ENCODE measurements at places on chromosomes 16 and 17.

- no peak for DNase-seq
These were observed 22.6 kb upstream of the SSTR5 start for GRCh38 chr16:1049976-1050247.

DNA sequence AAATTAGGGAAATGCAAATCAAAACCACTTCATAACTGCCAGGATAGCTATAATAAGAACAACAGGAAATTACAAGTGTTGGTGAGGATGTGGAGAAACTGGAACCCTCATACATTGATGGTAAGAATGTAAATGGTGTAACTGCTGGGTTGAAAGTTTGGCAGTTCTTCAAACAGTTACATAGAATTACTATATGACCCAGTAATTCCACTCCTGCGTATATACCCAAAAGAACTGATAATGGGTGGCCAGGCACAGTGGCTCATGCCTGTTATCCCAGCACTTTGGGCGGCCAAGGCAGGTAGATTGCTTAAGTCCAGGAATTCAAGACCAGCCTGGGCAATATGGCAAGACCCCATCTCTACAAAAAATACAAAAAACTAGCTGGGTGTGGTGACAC lies 4.5 kb upstream of the CMTM4 start:
- DNase-seq: no peak

- DNase-seq: no peak
These were observed 65.4 kb downstream of the WWP2 start for GRCh38 chr16:69827524-69827923.

DNA sequence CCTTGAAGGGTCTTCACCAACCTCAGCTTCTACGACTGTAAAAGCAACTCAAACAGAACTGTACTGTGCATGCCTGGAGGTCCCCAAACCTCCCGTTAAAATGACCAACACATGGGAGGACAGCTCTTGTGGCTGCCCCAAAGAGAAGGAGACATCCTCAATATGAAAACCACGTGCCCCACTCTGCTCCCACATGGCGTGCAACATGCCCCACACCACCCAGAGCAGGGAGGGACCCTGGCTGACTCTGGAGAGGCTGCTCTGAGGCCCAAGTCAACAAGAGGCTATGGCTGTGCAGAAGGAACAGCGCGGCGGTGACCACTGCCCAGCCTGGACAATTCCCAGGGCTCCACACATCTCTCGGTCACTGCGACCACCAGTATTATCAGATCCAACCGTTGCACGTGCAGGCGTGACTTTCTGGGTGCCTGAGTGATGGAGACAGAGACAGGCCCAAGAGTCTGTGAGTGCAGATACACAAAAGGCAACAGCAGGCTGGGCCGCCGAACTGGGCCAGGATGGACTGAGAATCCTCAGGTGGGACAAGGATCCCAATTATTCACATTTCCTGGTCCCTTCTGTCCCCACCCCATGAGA lies 1.4 kb downstream of the PLD6 start:
- no peak for DNase-seq

GRCh38 chr17:6948562-6948961 lies 47.3 kb upstream of the ALOX12 start:
- no peak for DNase-seq

GRCh38 chr17:27339836-27340550 lies 46.1 kb downstream of the WSB1 start:
- peak; percentile 15 for DNase-seq

DNA sequence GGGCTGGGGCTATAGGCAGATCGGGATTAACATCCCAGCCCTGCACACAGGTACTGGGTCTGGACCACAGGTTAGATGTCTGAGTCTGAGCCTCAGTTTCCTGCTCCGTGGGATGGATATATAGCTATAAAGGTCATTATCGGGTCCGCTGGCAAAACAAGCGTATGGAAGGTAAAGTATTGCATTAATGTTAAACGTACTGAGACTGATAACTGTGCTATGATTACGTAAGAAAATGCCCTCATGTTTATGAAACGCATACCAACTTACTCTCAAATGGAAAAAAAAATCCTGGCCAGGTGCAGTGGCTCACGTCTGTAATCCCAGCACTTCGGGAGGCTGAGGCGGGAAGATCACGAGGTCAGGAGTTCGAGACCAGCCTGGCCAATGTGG lies 135.2 kb downstream of the CCDC182 start:
- no peak for DNase-seq

DNA sequence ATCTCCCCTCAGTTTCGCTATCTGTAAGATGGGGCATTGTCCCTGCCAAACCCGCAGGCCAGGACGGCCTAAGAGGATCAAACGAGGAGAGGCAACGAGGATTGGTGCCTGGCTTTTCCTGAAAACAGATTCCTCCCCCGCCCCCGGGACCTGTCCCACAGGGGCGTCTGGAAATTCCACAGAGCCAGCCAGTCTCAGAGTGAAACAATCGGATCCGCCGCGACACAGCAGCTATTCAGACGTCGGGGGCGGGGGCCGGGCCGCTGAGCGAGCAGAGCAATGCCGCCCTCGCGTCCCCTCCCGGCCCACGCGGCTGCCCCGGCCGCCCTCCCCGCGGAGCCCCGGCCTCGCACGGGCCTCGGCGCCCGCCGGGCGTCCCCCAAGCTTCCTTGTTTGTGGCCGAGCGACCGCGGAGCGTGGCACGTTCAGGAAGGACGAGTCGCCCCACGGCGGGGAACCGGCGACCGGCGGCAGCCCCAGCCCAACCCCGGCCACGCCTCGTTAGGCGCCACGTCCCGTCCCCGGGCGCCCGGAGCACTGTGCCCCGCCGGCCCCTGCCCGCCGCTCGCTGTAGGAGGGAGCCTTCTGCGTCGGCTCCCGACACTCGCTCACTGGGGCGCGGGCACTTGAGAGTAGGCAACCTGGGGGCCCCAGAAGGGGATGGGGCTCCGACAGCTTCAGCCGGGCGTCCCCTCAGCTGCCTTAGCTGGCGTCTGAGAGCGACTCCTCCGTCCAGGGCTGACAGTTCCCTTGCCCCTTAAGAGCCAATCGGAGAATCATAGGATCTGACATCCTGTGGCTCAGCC lies 29.6 kb upstream of the PHOSPHO1 start:
- DNase-seq: peak; percentile 93

DNA sequence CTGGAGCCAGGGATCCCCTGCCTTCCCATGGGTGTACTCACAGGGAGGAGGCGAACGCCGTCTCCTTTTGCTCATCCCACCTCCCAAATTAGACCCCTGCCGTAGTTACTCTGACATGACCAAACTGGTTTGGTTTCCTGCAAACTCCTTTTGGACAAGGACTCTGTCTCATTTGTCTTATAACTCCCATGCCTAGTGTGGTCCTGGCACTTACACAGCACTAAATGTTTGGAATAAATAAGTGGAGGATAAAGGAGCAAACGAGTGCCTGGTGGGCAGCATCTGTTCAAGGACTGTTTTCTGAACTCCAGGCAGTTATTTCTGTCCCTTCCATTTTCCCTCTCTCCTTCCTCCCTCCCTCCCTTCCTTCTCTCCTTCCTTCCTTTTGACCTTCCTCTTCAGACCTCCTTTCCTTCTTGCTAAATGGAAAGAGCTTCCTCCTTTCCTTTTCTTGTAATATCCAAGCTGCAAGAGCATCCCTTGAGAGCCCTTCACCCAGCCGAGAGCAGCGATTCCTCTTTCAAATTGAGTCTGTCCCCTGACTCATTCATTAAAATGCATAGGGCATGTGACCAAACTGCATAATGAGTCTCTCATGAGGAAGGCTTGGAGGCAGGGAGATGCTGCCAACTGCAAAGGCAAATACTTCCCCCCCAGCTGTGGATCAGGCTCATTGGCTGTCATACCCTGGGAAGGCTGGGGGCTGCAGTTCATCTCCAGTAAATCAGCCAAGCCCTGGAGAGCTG lies 36.8 kb downstream of the CHD9 start:
- DNase-seq: peak; percentile 92

GRCh38 chr16:53666786-53667415 lies 36.8 kb downstream of the RPGRIP1L start:
- no peak for DNase-seq

GRCh38 chr16:48870141-48870540 lies 260.2 kb upstream of the N4BP1 start:
- peak; percentile 52 for DNase-seq

- no peak for DNase-seq
These were observed 120.8 kb downstream of the MSI2 start for GRCh38 chr17:57377094-57377493.

GRCh38 chr16:35207059-35207999 lies 1747.9 kb downstream of the TP53TG3F start:
- DNase-seq: no peak

DNA sequence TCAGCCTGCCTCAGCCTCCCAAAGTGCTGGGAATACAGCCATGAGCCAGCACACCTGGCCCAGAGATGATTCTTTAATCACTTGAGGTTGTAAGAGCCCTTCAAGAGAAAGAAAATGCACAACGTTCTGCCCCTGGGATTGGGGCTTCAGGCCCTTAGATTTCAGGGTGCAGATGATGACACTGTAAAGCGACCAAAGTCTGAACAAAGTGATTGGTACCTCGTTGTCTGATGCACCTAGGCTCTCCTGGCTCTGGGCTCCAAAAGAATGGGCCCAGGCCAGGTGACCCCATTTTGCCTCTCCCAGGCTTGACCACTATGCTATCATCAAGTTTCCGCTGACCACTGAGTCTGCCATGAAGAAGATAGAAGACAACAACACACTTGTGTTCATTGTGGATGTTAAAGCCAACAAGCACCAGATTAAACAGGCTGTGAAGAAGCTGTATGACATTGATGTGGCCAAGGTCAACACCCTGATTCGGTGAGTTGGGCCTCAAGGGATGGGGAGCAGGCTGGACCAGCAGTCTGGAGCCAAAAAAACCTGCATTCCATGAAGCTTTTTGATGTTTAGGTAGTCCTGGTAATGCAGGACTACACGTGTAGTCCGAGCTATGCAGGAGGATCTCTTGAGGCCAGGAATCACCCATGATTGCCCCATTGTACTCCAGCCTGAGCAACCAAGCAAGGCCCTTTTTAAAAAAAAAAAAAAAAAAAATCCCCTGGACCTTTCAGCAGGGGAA lies 2.8 kb downstream of the RPL23A start:
- DNase-seq: no peak

- DNase-seq: no peak
These were observed 1.7 kb downstream of the MYOCD start for GRCh38 chr17:12667299-12667958.

- DNase-seq: no peak
These were observed 169.1 kb downstream of the GSG1L start for GRCh38 chr16:27894386-27894785.

DNA sequence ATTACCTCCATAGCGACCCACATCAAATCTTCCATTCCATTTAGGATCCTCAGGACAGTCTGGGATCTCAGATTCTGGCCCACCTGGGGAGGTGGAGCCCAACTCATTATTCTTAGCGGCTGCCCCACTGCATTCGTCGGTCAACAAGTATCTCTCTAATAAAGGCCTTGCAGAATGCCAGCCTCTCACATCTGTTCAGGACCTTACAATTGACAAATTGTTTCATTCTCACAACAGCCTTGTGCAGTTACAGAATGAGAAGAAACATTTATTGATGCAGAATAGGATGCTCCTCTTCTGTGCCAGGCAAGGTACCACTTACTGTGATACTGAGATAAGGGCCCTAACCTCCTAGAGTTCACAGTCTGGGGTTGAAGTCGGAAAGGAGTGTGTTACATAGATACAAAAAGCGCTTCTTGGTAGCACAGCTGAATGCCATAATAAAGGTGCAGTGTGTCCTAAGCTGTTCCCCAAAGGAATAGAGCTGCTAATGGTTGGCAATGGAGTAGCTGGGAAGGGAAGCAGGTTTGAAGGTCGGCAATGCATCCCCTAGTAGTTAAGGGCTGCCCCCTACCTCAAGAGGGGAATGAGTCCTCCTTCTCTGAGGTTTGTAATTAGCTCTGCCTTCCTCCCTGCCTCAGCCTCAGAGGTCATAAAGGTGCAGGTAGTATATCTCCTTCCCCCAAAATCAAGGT lies 2.3 kb upstream of the MPP2 start:
- no peak for DNase-seq

DNA sequence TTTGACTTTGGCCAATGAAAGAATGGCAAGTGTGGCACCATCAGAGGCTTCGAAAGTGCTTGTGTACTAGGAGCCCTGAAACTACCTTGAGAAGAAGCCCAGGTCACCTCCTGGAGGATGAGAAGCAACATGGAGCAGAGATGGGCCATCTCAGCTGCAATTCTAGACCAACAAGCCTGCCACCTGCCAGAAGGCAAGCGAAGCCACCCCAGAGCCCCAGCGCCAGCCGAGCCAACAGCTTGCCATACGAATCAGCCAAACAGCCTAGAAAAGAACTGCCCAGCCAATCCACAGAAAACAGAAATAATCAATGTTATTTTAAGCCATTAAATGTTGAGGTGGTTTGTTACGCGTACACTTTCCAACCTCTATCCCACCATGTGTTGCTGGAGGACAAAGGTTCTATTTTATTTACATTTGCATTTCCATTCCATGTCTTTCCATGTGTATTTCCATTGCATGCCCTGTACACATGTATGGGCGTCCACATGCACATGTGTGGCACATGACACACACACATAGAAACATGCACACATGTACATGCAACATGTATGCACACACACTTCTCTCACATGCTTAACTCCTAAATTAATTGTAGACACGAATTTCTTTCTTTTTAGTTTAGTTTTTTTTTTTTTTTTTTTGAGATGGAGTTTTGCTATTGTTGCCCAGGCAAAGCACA lies 144.3 kb upstream of the TNRC6C start:
- DNase-seq: no peak

GRCh38 chr16:86224126-86224525 lies 286.2 kb upstream of the FOXF1 start:
- DNase-seq: no peak

DNA sequence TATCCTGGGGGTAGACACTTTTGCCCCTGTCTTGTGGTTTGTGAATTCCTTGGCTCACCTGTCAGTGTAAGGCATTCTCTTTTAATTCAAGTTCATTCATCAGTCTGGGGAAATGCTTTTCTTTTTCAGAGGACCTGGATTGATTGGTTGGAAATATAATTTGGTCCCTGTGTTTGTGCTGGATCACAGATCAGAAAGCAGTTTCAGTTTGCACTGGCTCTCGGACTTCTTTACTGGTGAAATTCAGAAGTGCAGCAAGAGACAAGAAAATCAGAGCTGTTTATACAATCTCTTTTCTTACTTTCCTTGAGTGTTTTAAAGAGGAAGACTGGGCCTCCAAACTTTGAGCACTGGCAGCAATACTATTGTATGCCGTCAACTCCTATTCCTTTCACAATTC lies 161.8 kb upstream of the KCNJ16 start:
- no peak for DNase-seq

GRCh38 chr16:1828645-1829410 lies 1.8 kb downstream of the FAHD1 start:
- DNase-seq: no peak
